Erythroblast (primary cell): ENCODE measurements at places on chromosomes 3 and 15.

DNA sequence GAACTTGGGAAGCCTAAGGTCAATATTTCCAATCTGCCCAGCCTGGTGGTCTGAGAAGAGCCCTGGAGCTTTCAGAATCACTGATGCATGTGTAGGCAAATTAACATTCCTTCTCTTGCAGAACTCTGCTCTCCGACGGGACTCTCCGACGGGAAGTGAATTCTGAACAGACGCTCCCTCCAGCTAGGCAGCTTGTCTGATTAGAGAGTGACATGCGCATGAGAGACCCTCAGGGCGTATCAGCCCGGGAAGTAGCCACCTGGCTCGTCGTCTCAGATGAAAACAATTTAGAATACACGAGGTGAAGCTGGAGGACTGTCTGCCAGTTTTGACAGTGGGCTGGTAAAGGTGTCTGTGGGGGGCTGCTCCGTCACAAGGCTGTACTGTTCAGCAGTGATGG is 103.1 kb downstream of the DGKG start:
- no peak for DNase-seq

- DNase-seq: no peak
Measured at GRCh38 chr15:54026891-54027290, 48.6 kb downstream of the UNC13C start.

DNA sequence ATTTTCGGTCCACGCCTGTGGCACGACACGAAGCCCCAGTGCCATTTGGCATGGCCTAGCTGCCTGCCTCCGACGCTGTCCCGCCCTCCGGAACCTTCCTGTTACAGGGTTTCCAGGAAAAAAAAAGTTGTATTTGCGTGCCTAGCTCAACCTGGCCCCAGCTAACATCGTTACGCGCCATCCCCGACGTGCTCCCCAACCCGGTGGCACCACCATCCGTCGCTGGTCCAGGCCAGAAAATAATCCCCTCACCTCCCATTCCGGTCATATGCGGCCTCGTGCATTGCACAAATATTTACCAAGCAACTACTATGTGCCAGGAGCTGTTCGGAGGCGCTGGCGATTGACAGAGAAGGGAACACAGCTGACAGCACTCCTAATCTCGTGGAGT is 1.4 kb upstream of the CYP1A1 start:
- no peak for DNase-seq

- DNase-seq: peak; percentile 63
Measured at GRCh38 chr3:14216257-14217048, 37.8 kb downstream of the LSM3 start.

GRCh38 chr15:83164771-83165404 is 42.7 kb downstream of the HDGFL3 start:
- DNase-seq: peak; percentile 40

- DNase-seq: no peak
Measured at GRCh38 chr3:173284301-173284700, 113.2 kb upstream of the NLGN1 start.

DNA sequence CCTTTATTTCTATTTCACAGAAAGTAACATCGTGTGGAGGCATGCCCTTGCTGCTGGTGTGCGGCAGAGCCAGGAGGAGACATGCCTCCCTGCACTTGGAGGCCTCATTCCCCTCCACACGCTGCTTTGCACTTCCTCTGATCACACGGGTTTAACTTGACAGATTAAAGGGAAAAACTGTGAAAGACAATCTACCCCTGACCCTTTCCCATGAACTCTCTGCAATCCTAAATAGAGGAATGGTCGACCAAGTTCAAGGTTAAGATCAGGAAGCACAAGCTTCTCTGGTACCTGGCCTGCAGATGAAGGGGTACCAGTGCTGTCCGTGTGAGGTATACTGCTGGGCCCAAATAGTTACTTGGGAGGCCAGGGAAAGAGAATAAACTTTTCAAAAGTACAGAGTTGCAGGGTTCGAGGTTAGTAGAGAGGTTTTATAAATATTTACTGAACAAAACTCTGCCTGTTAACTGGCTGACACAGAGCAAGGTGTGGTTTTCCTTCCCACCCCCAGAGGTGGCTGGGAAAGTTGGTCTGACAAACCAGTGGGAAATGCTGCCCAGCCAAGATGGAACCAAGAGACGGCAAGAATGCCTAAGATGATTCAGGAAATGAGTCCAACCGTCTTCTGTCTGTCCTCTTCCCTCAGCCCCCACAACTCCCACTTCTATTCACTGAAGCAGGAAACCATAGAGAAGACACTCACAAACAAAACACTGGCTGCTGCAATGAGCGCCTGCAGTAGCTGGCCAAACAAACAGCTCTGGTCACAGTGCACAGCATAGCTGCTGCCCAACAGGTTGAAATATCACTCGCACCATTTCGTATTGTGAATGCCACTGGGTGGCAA is 79.6 kb downstream of the IGF2BP2 start:
- no peak for DNase-seq

- DNase-seq: no peak
Measured at GRCh38 chr3:78762121-78762520, 1005.7 kb downstream of the ROBO1 start.

DNA sequence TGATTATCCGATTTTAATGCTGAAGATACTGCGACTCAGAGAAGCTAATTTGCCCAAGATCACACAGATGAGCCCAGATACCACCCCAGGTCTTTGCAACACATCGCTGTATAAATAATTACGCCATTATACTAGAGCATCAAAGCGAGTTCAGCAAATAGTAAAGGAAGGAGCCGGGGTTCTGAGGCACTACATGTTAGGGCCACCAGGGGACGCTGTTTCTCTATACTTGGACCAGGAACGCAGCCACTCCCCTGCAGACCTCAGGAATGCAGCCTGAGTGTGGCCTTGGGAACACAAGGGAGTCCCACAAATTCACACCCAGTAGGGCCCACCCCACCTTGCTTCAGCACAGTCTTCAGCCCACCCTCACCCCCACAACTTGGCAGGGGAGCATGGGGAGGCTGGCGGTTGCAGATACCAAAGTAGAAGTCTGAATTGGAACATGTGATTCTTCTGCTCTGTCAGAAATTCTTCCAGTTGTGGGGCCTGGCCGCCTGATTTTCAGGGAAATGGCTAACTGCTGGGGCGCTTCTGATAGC is 57.8 kb upstream of the RYK start:
- peak; percentile 83 for DNase-seq

GRCh38 chr3:172924546-172924945 is 174.0 kb downstream of the ECT2 start:
- no peak for DNase-seq

DNA sequence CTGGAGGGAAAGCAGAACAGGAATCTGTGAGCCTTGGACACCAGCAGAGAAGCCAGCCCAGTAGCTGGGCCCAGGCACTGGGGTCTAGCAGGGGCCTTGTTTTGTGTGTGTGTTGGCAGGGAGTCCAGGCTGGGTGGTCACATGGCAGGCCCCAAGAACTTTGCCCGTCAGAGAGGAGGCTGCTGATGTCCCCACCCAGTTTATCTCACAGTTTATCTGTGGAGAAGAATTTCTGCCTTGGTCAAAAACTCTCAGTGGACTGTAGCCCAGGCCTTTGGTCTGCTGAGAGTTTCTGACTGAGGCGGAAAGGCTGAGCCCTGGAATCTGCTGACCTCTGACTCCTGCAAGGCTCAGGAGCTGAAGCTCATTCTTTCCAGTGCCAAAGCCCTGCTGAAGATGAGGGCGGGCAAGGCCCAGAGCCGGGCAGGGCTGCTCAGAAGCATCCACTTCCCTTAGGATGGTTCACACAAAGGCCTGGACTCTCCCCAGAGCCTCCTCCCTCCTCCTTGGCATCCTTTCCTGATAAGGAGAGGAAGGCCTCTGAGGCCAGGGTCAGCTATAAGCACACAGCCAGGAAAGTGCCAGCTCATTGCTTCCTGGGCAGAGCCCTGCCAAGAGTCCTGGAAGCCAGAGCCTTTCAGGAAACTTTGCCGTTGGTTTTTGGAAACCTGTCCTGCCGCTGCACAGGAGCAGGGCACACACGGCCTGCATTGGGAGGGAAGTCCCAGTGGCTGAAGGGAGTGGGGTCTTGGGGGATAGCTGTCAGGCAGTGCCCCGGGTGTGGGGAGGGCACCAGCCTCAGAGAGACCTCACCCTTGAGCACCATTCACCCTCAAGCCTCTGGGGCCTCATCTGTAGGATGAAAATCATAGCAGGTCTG is 37.2 kb upstream of the SLCO2A1 start:
- DNase-seq: no peak

- no peak for DNase-seq
Measured at GRCh38 chr3:143812481-143812880, 35.8 kb downstream of the SLC9A9 start.

- DNase-seq: peak; percentile 88
Measured at GRCh38 chr3:196971094-196971698, 2.6 kb upstream of the PIGZ start.

GRCh38 chr15:73926219-73927002 is at the start of gene LOXL1:
Gene LOXL1 (plus strand): TSS chr15:73926462. CDS start chr15:73926784, 322 bp downstream.
- DNase-seq: no peak

DNA sequence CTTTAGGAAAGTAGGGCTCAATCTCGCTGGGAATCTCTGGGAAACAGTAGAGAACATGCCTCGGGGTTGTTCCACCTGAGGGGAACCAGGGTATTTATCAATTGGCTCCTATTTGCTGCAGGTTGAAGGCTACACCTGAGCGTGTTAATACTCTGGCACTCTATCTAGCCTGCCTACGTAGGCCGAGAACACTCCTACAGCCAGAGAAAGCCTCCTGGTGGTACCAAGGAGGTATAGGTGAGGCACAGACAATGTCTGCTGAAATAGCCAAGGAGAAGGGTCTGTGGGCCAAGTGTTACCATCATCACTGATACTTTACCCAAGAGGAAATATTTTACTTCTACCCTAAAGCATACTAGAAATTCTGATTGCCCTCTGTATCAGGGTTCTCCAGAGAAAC is 341.0 kb upstream of the UBE2E2 start:
- DNase-seq: no peak

GRCh38 chr15:92901072-92901761 is 1.1 kb downstream of the CHD2 start:
- DNase-seq: peak; percentile 72

DNA sequence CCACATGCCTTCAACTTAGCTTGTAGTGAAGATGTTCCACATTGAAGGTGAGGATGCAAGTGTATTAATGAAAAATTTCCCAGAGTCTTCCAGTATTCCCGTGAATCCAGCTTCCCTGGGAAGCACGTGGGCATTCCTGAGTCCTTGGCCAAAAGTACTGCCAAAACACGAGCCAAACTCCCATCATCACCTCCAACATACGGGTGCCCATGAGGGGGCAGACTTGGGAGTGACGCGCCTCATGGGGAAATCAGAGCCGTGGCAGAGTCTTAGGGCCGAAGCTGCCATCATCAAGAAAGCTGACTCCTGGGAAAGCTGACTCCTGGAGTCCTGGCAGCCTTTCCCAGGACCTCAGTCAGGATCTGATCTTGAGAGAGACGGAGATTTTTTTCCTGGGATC is 20.1 kb upstream of the TM2D3 start:
- no peak for DNase-seq

DNA sequence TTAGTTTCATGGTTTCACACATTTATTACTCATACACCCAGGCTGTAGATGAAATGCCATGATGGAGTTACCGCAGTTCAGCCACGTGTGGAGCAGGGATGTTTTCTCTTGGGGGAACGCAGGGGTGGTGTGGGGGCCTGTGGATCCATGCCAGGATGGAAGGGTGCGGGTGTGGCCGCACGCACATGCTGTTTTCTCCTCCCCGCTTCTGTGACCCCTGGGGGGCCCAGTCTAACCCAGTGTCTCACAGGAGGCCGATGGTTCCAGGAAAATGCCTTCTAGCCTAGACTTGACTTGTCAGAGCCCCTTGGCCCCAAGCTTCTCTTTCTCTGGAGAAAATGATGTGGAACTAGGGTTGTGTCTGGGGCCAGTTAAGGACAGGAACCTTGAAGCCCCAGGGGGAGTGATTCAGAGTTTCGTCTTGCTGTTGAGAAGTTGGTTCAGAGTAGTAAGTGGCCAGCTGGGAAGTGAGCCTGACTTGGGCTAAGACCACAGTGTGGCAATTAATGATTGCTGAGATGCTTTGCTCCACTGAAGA is 240.4 kb upstream of the BHLHE40 start:
- no peak for DNase-seq

GRCh38 chr3:114794894-114795630 is 352.0 kb downstream of the ZBTB20 start:
- no peak for DNase-seq

DNA sequence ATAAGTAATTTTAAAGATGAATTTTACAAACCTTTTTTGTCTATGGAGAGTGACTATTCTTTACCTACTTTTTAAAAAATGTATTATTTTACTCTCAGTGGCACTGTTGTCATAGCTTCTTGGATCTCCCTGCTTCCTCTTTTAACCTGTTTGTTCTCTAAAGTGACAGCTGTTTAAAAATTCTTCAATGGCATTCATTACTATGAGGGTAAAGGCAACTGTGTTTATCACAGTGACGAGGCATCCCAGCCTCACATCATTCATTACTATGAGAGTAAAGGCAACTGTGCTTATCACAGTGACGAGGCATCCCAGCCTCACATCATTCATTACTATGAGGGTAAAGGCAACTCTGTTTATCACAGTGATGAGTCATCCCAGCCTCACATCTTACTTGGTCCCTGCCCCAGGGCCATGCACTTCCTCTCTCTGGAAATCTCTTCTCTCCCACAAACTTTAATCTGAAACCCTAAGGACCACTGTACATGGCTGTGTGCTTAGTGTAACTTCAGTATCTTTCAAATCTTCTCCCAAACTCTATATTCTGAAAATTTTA is 101.7 kb upstream of the ZNF717 start:
- DNase-seq: no peak

GRCh38 chr3:29331456-29332194 is 50.8 kb downstream of the RBMS3 start:
- no peak for DNase-seq

GRCh38 chr3:170040418-170040817 is 2.6 kb downstream of the GPR160 start:
- DNase-seq: no peak

DNA sequence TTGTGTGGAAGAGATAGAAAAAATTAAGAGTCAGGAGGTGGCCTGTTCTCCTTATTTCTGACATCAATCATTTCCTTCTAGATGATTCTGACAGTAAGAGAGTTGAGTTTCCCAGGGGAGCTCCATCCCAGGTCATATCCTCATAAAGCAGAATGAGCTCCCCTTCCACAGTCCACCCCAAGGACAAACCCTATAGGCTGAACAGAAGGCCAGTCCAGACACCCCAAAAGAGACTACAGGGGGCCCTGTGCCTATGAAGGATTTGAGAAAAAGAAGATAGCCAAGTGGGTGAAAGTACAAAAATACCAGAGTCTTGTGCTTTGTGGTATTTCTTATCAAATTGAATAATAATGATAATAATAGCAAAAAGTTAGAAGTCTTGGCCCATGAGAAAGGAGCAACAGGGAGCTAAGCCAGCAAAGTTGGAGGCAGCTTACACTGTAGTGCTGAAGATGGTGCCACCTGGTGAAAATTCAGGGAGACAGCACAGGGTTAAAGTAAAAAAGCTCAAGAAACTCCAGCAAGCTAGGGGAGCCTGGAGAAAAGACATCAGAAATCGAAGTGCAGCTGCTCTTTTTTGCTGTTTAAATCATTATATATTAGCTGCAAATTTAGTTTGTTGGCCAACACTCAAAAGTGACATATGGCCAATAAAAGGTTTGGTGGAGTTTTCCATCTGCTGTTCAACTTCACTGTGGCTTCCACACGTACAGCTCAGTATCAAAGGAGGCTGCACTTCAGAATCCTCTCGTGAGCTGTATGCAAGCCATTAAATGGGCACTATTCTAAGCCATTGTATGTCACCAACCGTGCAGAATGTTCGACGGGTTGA is 35.8 kb upstream of the SLC24A5 start:
- DNase-seq: peak; percentile 7
